Left ventricle myocardium inferior (tissue), 1 donor: ENCODE measurements at places on chromosomes 4 and X. TPM values are rescaled to one million over a fixed set of nuclear protein-coding genes. Genes with fewer than 3 reads are reported as not detected.

DGKK gene
- not detected for total RNA-seq

TMEM47 gene
- 36.6 TPM for total RNA-seq

DNA sequence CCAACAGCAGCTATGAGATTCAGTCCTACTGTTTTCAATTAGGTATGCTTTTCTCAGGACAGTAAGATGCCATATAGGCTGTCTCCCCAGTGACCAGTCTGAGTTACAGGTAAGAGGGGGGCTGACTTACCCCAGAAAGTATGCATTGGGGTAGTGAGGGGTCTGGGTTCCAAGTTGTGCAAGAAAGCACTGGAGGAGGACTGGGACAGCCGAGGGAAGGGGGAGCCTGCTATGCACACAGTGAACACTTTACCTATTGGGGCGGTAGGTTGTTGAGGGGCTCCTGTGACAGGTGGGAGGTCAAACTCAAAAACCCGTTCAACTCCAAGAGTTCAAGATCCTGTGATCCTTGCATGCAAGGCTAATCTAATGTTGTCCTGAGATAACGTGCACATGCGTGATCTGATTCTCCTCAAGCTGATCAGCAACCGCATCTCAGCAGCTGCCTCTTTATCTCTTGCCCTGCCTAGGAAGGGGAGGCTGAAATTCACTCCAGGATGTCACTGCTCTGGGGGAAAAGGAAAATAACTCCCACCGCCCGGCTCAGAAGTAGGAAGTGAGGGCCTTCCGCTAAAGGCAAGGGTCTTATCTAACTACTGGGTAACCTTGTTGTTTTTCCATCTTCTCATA, 108.8 kb upstream of the KIT start:
- H3K4me1 ChIP-seq = peaks cover 4% of the 10 kb centered on the region
- no peaks in the 10 kb centered on the region for H3K36me3 ChIP-seq
- H3K27ac ChIP-seq = no peak overlapping the region
- DNase-seq = no peak
- no peaks in the 10 kb centered on the region for H3K27me3 ChIP-seq

- H3K36me3 ChIP-seq = no peaks in the 10 kb centered on the region
- no peak overlapping the region for H3K4me3 ChIP-seq
- peaks cover 6% of the 10 kb centered on the region for H3K4me1 ChIP-seq
Observed at GRCh38 chrX:41689711-41690110, 938 bp downstream of the GPR34 start.

DNA sequence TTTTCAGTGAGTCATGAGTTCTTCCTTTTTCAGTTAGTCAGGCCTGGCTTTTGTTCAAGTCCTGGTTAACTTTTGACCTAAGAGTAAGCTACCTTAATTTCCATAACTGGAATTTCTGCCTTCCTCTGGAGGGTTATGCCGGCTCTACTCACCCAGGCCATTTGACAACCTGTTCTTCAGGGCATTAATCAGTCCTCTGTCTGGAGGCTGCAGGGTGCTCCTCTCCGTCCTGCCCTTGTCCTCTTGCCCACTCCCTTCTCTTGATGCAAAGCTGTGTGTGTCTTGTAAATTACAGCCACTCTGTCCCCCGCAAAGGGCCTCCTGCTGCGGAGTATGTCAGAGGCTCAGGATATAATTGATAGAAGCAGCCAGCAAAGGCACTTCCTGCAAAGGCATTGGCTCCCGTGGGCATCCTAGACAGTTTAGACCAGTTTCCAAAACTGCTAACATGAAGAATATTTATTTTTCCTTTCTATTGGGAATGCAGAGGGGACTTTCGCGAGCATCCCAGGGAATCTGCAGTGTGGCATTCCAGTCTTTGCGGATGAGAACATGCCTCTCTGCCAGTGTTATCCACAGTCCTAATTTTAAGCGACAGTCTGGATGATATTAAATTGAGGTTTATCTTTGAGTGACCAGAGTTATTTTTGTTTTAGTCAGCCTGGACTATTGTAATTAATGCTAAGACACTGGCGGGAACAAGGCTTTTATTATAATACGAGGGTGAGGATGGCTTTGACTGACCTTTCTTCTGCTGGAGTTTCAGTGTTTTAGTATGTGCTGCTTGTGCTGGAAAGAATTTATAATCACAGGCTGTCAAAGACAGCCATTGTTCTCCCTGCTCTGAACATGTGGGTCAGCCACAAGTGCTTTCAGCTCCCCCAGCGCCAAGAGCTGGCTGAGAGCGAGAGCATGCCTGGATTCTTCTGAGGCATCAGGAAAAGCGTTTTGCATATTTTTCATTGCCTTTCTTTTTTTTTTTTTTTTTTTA, 74.2 kb downstream of the LIMCH1 start:
- H3K4me3 ChIP-seq = peak overlapping the region; percentile 47
- peaks cover 54% of the 10 kb centered on the region for H3K4me1 ChIP-seq
- peaks cover 31% of the 10 kb centered on the region for H3K36me3 ChIP-seq
- no peaks in the 10 kb centered on the region for H3K27me3 ChIP-seq
- H3K27ac ChIP-seq = peak overlapping the region; percentile 80

DNA sequence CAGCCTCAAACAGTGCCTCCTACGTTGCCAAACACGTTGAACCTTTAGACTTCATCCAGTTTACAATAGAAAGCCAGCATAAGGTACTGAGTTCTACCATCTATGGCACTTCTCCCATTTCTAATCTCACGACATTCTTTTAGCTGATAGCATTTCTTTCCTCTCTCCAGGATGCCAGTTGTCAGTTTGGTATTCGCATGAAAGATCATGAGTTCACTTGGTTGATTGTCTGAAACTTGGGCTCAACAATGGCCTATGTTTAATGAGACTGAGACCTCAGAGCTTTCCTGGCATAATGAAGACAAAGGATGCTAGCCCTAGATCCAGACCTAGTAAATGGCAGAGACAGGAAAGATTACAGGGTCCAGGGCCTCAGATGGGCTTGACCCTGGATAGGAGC, 69.2 kb upstream of the SPRY1 start:
- H3K4me3 ChIP-seq = no peak overlapping the region
- H3K27me3 ChIP-seq = no peaks in the 10 kb centered on the region
- H3K36me3 ChIP-seq = no peaks in the 10 kb centered on the region
- no peak for DNase-seq

SASH3 gene
- total RNA-seq = 2.2 TPM

DNA sequence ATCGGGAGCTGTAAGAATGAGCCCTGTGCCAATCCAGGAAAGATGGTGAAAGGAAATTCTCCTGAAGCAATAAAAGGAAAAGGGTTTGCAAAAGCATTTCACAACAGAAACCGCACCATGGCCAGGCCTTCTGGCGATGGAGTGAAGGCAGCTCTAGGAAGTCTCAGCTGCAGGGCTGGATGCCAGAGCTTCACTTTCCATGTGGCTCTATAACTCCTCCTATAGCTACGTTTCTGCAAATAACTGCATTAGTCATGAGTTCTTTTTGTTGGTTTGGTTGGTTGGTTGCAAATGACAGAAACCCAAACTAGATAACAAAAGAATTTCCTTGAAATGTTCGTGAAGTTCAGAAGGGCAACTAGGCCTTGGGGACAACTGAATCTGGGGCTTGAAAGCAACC, 84.6 kb downstream of the RELL1 start:
- no peak for DNase-seq
- H3K4me1 ChIP-seq = peaks cover 4% of the 10 kb centered on the region
- no peak overlapping the region for H3K27ac ChIP-seq
- no peaks in the 10 kb centered on the region for H3K27me3 ChIP-seq

DNA sequence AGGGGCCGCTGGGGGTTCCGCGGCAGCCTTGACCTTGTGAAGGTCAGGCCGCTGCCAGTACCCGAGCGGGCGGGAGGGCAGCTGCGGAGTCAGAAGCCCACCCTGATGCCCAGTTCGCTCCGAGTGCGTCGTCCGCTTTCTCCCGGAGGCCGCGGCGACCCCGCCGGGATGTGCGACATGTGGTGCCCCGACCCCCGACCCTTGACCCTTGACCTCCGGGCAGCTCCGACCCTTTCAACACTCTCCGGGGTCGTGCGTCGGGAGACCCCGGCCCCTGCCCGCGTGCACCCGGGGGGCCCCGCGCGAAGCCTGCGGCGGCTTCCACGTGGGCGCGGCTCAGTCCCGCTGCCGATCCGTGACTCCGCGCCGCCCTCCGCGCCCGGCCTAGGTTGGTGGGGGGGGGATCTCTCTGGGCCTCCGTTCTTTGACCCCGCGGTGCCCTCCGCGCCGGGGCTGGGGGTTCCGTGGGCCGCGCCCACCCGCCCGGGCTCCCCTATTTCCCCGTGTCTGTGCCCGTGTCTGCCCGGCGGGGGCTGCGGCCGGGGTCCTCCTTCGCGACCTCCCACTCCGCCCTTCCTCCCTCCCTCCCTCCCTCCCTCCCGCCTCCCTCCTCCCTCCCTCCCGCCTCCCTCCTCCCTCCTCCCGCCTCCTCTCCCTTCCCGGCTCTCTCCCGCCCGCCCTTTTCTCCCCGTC, 609 bp upstream of the SLC25A6 start:
- peak; percentile 69 for DNase-seq
- peaks cover 67% of the 10 kb centered on the region for H3K4me1 ChIP-seq
- no peaks in the 10 kb centered on the region for H3K27me3 ChIP-seq
- peak overlapping the region; percentile 100 for H3K4me3 ChIP-seq
- peak overlapping the region; percentile 100 for H3K27ac ChIP-seq

ENPEP gene
- total RNA-seq = 3.5 TPM

CXXC4 gene
- total RNA-seq = 4.5 TPM

DNA sequence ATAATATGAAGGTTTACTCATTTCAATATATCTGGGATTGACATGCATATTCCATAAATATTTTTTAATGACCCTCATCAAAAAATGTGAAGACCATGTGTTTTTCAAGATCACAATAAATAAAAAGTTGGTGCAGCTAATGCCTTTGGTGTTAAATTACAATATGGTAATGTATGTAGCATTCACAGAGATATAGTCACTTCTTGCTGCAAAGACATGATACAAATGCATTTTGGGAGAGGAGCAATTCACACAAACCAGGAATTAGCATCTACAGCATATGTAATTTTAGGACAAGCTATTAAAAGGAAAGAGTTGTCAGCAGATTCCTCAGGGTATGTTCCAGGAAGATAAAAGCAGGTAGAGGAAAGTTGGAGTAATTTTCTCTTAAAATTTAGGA, 734.5 kb upstream of the HTR2C start:
- no peaks in the 10 kb centered on the region for H3K36me3 ChIP-seq
- H3K27me3 ChIP-seq = no peaks in the 10 kb centered on the region
- no peaks in the 10 kb centered on the region for H3K4me1 ChIP-seq
- DNase-seq = no peak

MAD2L1 gene
- total RNA-seq = 1.8 TPM

VSIG4 gene
- total RNA-seq = 41.7 TPM

GRCh38 chr4:136526517-136526916, 1005.8 kb downstream of the PCDH18 start:
- DNase-seq = no peak
- H3K27me3 ChIP-seq = no peaks in the 10 kb centered on the region
- no peak overlapping the region for H3K4me3 ChIP-seq
- no peaks in the 10 kb centered on the region for H3K36me3 ChIP-seq
- no peaks in the 10 kb centered on the region for H3K4me1 ChIP-seq

GRCh38 chr4:119788349-119789266, 160.0 kb upstream of the PDE5A start:
- H3K27me3 ChIP-seq = no peaks in the 10 kb centered on the region
- H3K4me3 ChIP-seq = no peak overlapping the region
- no peak overlapping the region for H3K27ac ChIP-seq
- H3K4me1 ChIP-seq = no peaks in the 10 kb centered on the region
- no peaks in the 10 kb centered on the region for H3K36me3 ChIP-seq

DNA sequence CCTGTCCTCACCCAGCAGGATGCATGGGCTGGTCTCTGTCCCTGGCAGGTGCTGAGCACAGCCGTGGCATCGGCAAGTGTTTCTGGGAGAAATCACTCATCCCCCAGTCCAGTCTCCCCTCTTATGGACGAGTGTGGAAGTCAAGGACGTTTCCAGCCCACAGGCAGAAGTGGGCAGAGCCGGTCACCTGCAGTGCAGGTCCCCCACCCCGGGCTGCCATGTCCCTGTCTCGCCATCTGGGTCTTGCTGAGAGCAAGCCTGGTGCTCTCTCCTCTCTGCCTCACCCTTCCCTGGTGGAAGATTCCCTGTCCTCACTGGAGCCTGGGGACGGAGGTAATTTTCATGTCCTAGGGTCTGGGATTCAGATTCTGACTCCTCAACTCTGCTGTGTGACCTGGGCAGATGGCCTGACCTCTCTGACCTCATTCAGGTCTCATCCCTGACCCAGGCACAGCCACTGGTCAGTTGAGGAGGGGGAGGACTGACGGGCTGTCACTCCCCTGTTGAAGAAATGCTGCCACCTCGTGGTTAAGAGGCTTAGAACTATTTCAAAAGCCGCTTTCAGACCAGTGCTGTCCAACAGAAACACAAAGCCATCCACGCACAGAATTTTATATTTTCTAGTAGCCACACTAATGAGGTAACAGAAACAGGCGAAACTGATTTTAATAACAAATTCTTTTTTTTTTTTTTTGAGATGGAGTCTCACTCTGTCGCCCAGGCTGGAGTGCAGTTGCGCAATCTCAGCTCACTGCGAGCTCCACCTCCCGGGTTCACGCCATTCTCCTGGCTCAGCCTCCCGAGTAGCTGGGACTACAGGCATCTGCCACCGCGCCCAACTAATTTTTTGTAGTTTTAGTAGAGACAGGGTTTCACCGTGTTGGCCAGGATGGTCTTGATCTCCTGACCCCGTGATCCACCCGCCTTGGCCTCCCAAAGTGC, 1.8 kb downstream of the CPZ start:
- no peaks in the 10 kb centered on the region for H3K36me3 ChIP-seq
- H3K4me1 ChIP-seq = peaks cover 13% of the 10 kb centered on the region
- H3K27ac ChIP-seq = no peak overlapping the region
- DNase-seq = no peak

GYG2 gene
- 0.66 TPM for total RNA-seq

FGF5 gene
- 1.2 TPM for total RNA-seq

- no peaks in the 10 kb centered on the region for H3K27me3 ChIP-seq
- H3K36me3 ChIP-seq = no peaks in the 10 kb centered on the region
Observed at GRCh38 chrX:131837325-131837724, 185.8 kb upstream of the STK26 start.

DNA sequence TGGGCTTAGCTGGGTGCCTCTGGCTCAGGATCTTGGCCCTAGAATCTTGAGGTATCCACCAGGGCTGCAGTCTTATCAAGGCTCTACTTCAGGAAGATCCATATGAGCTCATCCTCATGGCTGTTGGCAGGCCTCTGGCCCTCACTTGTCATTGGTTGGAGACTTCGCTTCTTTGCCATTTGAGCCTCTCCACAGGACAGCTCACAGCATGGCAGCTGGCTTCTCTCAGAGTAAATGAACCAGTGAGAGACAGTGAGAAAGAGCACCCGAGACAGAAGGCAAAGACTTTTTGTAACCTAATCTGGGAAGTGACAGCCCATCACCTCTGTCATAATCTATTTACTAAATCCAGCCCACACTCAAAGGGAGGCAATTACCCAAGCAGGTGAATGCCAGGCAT, 236.8 kb downstream of the GPAT3 start:
- H3K36me3 ChIP-seq = no peaks in the 10 kb centered on the region
- no peak overlapping the region for H3K4me3 ChIP-seq
- peaks cover 23% of the 10 kb centered on the region for H3K27me3 ChIP-seq
- H3K27ac ChIP-seq = no peak overlapping the region
- H3K4me1 ChIP-seq = no peaks in the 10 kb centered on the region

- no peak overlapping the region for H3K27ac ChIP-seq
- H3K4me3 ChIP-seq = no peak overlapping the region
- no peak for DNase-seq
- H3K4me1 ChIP-seq = peaks cover 9% of the 10 kb centered on the region
- no peaks in the 10 kb centered on the region for H3K36me3 ChIP-seq
Observed at GRCh38 chrX:1542994-1543725, 6.2 kb upstream of the P2RY8 start.

GRCh38 chr4:139873111-139873860, 207.7 kb downstream of the MGST2 start:
- DNase-seq = no peak
- H3K27ac ChIP-seq = no peak overlapping the region
- H3K27me3 ChIP-seq = no peaks in the 10 kb centered on the region
- peaks cover 8% of the 10 kb centered on the region for H3K4me1 ChIP-seq
